ENCODE measurements at places on chromosomes 2 and 18.

DNA sequence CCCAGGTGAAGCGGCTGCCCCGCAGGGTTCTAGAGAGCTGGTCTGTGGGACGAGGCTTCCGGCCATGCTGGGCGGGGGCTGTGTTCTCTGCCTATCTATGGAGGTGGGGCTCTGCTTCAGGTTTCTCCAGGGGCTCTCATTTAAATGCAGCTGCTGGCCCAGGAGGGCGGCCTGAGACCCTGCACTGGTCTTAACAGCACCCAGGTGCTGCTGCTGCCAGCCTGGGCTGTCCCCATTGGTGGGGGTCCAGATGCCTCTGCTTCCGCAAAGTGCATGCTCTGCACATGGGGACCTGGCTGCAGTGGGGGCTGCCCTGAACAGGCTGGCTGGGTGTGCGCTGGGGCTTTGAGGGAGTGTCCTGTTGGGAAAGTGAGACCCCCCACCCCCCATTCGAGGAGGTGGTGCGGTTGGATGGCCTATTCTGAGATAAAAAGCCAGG, 29.7 kb upstream of the ALLC start:
- DNase-seq: no peak

DNA sequence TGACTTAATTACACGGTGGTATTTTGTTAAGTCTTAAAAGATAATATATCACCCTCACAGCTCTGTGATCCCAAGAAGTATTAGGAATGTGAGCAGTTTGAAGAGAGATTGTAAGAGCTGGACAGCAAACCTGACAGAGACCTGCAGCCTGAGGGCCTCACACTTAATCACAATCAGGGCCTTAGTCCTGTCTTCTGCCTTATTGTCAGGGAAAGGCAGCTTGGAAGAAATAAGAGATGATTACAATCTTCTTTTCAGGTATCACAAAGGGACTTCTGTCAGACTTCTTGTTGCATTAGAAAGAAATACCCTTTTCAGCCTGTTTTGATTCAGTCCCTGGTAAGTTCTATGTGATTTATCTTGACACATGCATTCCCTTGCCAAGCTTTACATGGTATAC, 1433.8 kb upstream of the SLC39A10 start:
- DNase-seq: no peak

GRCh38 chr18:7939521-7939920, 372.4 kb downstream of the PTPRM start:
- DNase-seq: no peak

GRCh38 chr18:51726614-51727013, 529.1 kb upstream of the MEX3C start:
- DNase-seq: no peak

GRCh38 chr2:164934401-164935117, 20.8 kb downstream of the SLC38A11 start:
- DNase-seq: no peak

DNA sequence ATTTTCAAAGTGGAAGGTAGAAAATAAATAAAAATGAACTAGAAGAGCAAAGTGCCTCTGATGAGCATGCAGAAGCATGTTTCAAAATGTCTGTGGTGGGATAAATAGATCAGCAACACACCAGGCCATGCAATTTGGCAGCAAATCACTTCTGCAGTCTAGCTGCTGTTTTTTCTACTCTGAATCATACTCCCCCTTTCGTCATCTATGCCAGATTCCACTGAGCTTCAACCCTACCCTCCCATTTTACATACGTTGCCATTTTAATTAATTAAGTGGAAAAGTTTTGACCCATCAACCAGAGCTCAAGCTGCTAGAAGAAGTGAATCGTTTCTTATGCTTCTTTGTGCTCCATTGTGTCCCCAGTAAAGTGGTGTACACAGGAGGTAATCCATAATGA, 79.3 kb downstream of the NRXN1 start:
- no peak for DNase-seq

DNA sequence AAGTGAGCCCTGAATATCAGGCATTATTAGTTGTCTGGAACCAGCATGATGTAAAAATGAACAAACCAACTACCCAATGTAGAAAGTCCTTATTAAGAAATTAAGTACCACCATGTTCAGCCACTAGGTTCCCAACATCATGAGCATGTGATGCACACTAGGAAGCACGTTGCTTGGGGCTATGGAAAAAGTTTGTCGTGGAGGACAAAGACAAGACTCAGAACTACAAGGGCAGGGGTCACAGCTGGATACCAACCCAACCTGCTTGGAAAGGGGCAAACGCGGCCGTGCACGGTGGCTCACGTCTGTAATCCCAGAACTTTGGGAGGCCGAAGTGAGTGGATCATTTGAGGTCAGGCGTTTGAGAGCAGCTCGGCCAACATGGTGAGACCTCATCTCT, 64.0 kb downstream of the ADNP2 start:
- no peak for DNase-seq
